Fibroblast of mammary gland (primary cell): ENCODE measurements at places on chromosomes 7 and 10.

DNA sequence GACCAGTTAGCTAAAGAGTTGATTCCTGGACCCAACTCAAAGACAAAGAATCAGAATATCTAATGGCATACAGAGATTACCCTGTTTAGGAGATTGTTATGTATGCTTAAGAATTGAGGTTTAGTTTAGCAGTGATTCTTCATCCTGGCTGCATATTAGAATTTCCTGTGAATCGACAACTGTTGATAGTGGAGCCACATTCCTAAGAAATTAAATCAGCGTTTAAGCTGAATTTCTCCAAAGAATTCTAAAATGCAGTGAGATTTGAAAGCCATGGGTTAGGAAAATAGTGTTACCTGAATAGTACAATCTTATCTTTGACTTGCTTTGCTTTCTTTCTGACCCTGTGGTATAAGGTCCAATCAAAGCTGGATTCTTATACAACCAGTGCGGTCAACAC is 16.4 kb upstream of the FERD3L start:
- DNase-seq = no peak

GRCh38 chr7:44307905-44308595 is 17.3 kb downstream of the CAMK2B start:
- no peak for DNase-seq

- DNase-seq = no peak
These were observed 16.2 kb upstream of the SCIN start for GRCh38 chr7:12554351-12554750.

DNA sequence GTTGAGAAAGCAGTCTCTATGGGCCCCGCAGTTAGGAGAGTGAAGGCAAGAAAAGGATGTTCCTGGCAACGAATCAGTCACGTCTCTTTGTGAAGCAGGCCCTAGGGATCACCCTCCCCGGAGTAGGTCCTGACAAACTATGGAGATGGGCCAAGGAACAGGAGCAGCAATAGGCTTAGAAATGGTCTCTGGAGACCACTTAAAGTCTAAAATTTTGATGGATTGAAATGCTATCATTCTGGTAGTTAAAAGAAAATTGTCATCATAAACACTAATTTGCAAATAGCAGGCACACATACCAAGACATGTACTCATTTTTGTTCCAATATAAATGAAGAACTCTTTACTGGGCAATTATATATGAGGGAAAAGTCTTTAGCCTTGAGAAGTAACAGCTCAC is 123.5 kb downstream of the ITGB8 start:
- DNase-seq = no peak

DNA sequence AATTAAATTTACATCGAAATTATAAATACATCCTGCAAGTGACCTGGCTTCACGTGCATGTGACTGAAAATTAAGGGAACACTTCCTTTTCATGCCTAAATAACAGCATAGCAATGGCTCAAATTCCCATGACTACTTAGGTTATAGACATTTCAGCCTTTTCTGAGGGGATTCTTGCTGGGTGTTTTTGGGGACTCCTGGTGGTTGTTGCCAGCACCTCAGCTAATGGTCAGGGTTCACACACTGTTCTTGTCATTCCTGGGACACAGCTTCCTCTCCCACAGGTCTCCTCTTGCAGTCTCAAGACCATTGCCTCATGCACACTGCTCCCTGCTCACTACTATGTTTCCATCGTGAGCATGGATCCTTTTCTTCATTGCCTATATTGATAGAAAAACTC is 148.9 kb upstream of the GLI3 start:
- no peak for DNase-seq

DNA sequence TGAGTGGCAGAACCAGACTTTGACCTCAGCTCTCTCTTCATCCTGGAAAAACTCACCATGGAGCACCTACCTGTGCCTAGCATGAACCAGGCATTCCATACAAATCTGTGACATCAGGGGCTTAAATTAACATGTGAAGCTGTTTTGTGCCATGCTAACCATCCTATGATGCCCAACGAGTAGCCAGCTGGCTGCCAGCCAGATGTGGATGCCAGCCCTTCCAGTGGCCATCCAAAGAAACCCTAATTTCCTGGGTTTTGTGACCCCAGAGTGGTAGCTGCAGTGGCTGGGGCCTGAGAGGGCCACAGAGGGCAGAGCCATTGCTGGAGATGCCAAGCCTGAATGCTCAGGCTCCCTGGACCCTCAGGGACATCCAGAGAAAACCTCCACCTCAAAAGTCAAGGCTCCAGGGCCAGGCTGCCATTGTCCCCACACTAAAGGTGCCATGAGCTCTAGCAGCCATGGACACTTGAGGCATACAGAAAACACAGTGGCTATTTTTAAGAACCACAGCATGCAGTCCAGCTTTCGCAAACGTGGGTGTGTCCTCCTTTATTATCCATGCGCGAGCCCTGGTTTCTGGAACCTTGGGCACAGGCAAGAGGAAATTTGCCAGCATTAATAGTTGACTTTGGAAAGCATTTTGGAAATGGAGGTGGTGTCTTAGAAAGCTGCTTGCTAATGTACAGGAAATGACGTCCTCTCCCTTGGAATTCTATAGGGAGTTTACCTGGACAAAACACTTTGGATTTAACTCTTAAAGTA is 6.0 kb downstream of the CPXM2 start:
- DNase-seq = no peak

- peak; percentile 67 for DNase-seq
These were observed 1.2 kb upstream of the GDI2 start for GRCh38 chr10:5814110-5815107.

GRCh38 chr10:3844491-3845025 is 59.5 kb upstream of the KLF6 start:
- no peak for DNase-seq

GRCh38 chr10:48272682-48273081 is 1.8 kb downstream of the FRMPD2 start:
- no peak for DNase-seq

GRCh38 chr7:155701972-155702544 is 57.6 kb downstream of the RBM33 start:
- peak; percentile 8 for DNase-seq

- peak; percentile 89 for DNase-seq
These were observed at the start of gene LRRC17 for GRCh38 chr7:102912742-102913141. LRRC17 (plus strand) TSS chr7:102913000; CDS start chr7:102933914, 20,914 bp downstream.

- DNase-seq = peak; percentile 92
These were observed 9.8 kb downstream of the NOD1 start for GRCh38 chr7:30468791-30469190.

GRCh38 chr10:59047180-59047579 is 129.3 kb upstream of the PHYHIPL start:
- DNase-seq = no peak

DNA sequence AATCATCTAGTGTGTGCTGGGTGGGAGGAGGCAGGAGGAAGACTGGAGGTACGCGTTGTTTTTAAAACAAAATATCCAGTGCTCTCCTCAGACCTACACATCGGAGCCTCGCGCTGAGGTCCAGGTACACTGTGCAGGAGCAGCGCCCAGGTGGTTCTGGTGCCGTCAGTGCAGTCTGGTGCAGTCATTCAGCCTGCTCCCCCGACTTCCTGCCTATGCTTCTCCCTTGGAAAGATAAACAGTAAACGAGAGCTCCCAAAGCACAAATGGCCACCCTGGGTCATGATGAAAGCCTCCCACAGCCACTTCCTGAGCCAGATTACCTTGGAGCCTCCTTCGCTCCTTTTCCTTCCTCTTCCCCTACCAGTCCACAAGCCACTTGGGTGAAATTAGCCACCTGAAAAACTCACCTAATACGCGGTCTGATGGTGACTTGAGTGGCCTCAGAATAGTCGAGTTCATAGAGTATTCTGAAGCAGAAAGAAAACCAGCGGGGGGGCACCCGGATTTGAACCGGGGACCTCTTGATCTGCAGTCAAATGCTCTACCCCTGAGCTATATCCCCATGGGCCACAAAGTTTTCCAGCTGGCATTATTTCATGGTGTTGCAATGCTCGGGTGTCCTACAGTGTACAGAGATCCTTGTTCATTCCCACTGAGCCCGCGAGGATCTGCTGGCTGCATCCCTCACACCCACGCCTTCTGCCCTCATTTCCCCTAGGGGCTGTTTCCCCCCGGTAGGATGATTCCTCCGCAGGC is 82.5 kb downstream of the ZNF467 start:
- DNase-seq = peak; percentile 92

- no peak for DNase-seq
These were observed 12.8 kb upstream of the HERC4 start for GRCh38 chr10:68087685-68088401.

DNA sequence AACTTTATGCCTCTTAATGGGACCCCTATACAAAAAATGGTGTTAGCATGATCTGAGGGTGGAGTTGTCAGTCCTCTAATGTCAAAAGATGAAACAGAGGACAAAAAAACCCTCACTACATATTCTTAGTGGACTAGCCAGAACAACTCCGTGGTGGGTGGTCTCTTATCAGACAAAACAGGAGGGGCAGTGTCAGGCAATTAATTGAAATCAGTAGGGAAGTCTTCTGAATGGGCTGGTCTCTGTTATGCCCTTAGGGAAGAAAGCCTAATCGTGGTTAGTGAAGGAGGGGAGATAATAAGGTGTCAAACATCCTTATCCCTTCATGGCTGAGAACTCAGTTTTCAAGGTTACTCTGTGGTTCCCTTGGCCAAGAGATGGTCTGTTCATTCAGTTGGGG is 909.4 kb downstream of the GRID1 start:
- no peak for DNase-seq

- DNase-seq = no peak
These were observed 6.6 kb upstream of the AKR1B1 start for GRCh38 chr7:134465491-134465890.

DNA sequence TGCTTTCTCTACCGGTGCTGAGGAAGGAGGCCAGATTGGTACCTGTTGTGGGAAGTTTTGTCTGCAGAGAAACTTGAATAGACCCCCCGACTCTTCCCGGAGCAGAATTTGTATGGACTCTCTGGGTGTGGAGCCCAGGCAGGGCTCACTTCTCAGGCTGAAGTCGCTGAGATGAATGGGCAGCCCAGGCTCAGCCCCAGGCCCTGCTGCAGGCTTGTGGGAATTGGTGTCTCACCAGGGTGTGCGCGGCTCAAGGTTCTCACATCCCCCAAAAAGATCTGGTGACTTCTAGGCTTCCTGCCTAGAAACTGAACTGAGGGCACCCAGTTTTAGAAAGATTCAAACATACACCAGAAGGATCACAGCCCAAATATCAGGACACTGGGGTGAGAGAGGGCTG is 103.5 kb downstream of the NEURL1 start:
- DNase-seq = no peak

GRCh38 chr10:19652750-19653149 is 163.5 kb upstream of the PLXDC2 start:
- DNase-seq = peak; percentile 11

DNA sequence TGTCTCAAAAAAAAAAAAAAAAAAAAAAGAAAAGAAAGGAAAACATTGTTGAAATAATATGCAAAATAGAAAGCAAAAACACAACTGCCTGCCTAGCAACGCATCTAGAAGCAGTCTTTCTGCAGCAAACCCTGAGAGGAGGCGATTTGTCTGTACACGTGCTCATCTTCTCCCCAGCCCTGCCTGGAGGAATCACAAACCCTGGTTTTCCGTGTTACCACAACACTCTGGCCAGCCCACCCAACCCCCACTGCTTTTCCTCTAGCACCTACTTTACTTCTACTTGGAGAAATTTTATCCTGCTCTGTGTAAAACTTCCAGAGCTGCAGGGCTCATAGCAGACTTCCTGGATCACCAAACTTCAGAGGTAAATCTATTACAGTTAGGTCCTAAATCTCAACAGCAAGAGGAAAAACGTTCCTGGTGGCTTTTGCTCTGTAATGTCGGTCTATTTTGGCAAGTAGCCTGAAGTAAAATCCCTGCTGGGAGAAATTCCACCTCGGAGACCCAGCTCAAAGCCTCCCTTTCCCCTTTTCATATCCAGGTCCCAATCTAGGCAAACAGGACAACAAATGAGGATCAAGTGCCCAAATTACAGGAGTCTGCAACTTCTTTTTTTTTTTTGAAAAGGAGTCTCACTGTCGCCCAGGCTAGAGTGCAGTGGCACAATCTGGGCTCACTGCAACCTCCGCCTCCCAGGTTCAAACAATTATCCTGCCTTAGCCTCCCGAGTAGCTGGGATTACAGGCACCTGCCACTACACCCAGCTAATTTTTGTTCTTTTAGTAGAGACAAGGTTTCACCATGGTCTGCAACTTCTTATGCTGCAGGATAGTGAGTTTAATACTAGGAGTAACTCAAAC is 91.6 kb downstream of the DNMBP start:
- peak; percentile 59 for DNase-seq

DNA sequence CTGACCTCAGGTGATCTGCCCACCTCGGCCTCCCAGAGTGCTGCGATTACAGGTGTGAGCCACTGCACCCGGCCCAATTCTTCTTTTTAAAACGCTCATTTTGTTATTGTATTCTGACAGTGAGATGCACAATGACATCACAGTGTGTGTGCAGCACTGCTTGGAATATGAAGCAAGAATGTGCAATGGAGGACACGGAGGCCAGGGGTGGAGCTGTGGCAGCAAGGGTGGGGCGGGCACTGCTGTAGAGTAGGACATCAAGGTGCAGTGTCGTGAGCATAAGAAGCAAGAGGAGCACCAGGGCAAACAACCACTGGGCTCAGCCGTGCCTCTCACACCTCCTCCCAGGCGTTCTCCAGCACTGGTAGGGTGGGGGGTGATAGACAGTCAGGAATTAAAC is 26.8 kb upstream of the GRID1 start:
- DNase-seq = no peak

- no peak for DNase-seq
These were observed 68.4 kb downstream of the ELFN1 start for GRCh38 chr7:1738511-1738910.

GRCh38 chr10:86657396-86658011 is 3.2 kb downstream of the OPN4 start:
- peak; percentile 55 for DNase-seq

DNA sequence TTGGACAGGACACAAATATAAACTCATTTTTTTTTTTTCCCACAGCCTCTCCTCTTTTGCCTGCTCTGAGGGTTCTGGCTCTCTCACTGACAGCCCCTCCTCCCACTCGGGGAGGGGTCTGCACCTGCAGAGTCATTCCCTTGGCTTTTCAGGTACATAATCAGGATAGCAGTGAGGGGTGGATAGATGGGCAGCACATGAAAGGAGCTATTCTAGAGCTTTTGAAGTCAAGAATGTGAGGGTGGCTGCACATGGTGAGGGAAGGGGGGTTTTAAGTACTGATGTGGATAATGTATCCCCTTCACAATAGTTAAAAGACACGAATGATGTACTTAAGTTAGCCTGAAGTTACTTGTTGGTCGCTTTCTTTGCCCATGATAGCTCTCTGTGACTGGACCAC is 76.2 kb downstream of the CFAP58 start:
- DNase-seq = no peak

GRCh38 chr7:131802195-131802864 is 245.9 kb upstream of the PODXL start:
- DNase-seq = no peak
